Trophoblast cell (in vitro differentiated cells and primary cell): ENCODE measurements at places on chromosomes 6 and 20.

- DNase-seq, result no peak
Observed at GRCh38 chr6:168778201-168778600, 337.2 kb downstream of the SMOC2 start.

GRCh38 chr20:1783245-1783644, 112.0 kb upstream of the SIRPA start:
- DNase-seq, result no peak

GRCh38 chr6:163588220-163588919, 173.9 kb downstream of the QKI start:
- no peak for DNase-seq

DNA sequence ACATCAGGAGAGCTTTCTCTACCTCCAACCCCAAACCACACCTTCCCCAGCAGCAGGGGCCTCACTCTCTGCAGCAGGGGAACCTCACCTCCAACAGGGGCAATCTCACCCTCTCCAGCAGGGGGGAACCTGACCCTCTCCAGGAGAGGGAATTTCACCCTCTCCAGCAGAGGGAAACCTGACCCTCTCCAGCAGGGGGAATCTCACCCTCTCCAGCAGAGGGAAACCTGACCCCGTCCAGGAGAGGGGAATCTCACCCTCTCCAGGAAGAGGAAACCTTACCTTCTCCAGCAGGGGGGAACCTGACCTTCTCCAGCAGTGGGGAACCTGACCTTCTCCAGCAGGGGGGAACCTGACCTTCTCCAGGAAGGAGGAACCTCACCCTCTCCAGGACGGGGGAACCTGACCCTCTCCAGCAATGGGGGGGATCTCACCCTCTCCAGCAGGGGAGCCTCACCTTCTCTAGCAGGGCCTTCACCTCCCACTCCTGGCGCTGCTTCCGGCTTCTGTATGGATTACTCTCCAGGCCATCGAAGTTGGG, 3.1 kb downstream of the B3GALT4 start:
- DNase-seq, result peak; percentile 49

- DNase-seq, result no peak
Observed at GRCh38 chr6:126914172-126914571, 204.3 kb upstream of the RSPO3 start.

DNA sequence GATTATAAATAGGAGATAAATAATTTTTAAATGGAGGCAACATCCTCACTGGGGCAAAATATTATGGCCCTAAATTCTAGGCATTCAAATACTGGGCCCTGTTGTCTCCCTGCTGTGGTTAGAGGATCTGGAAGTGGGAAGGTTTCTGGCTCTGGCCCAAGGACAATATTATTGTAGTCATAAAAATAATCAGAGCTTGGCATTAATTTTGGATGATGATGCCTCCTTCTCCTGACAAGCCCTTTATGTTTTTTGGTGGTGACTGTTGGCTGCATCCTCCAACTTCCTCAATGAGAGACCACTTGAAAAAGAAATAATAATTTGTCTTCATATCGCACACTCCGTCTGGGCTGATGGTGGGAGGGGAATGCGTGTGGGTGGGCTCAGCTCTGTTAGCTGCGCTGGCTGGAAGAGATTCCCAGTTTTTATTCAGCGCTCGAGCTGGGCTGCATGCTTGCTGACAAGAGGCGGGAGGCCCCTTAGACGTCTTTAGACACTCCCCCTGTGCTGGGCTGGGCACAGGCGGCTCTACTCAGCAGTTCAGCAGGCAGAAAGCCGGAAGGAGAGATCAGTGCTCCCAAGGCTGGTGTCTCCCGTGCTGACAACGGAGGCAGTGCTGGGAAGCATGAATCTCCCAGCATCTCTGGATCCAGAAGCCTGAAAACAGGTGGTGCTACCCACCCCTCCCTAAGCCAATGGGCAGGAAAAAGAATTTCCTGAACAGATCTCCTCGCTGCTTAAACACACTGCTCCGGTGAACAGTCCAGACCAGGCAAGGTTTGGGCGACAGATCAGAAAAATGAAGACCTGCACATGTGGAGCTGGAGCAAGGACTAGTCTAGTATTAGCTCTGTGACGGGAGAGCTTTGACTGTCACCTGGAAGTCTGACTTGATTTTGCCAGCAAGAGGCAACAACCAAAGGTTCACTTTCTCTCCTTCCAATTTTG, 97.7 kb downstream of the SYCP2 start:
- DNase-seq, result no peak
